Mesothelial cell of epicardium (in vitro differentiated cells): ENCODE measurements at places on chromosomes 2 and 18.

DNA sequence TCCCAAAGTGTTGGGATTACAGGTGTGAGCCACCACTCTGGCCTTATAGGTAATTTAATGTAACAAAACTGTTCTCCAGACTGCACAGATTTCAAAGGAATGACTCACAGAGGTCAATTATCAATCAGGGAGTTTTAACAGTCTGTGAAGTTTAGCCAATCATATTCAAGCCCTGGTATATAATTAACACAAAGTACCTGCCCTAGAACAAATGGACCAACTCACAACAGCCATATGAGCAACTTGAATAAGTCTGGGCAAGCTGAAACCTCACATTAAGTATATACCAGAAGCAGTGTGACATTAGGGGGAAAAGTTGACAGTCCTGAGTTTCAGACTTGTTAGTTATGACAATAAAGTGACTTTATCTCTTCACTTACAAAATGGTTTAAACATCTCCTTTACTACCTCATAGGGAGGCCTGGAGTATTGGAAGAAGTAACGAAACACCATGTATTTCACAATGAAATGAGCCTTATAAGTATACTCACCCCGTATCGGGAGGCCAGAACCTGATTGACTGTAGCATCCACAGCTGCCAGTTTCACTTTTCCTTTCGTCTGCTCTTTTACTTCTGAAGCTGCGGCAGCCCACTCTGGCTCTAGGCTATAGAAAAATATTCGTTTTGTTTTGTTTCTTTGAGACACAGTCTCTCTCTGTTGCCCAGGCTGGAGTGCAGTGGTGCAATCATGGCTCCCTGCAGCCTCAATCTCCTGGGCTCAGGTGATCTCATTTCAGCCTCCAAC, 22.2 kb downstream of the PDIA6 start:
- no peak for DNase-seq

GRCh38 chr2:40975151-40975550, 523.3 kb upstream of the SLC8A1 start:
- no peak for DNase-seq

DNA sequence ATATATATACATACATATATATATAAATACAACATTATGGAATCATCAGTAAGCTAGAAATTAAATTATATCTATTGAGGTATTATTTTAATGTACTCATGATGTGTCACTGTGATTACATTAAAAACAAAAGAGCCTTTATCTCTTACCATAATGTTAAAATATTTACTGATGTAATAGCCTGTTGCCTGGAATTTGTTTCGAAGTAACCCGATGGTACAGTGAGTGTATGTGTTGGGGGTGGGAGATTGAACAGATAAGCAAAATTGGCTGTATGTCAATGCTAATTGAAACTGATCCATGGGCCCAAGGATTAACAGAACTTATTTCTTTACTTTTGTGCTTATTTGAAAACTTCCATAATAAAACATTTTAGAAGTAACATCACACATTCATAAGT, 1473.2 kb downstream of the LRP1B start:
- no peak for DNase-seq

GRCh38 chr2:112482309-112483041, 519 bp downstream of the TTL start:
- peak; percentile 63 for DNase-seq

DNA sequence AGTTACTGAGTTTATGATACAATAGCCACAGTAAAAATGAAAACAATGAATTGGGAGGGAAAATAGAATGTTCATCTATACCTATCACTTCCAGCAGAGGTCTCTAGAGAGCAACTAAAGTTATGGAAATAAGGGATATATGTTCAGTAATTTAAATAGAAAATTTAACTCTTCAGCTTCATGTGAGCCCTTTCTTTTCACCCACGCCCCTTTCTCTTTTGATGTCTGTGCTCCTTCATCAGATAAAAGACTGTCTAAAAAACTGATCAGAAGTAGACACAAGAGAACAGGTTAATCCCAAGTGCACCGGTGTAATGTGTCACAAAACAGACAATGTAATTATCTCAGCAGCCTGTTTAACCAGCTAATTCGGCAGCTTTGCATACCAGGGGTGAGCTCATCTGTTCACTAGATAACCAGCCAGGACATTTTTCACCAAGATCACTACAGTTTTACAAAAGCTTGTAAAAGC, 238.5 kb upstream of the ERBB4 start:
- no peak for DNase-seq

DNA sequence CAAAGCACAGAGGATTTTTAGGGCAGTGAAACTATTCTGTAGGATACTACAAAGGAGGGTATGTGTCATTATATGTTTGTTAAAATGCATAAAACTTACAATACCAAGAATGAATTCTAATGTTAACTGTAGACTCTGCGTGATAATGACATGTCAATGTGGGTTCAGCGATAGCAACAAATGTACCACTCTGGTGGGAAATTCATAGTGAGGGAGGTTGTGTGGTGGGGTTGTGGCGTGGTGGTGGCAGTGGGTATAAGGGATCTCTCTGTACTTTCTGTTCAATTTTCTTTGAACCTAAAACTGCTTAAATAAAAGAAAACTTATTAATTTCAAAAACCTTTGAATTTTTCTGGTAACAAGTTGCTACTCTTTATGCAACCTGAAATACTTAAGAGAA, 99.3 kb upstream of the SLC38A11 start:
- no peak for DNase-seq

DNA sequence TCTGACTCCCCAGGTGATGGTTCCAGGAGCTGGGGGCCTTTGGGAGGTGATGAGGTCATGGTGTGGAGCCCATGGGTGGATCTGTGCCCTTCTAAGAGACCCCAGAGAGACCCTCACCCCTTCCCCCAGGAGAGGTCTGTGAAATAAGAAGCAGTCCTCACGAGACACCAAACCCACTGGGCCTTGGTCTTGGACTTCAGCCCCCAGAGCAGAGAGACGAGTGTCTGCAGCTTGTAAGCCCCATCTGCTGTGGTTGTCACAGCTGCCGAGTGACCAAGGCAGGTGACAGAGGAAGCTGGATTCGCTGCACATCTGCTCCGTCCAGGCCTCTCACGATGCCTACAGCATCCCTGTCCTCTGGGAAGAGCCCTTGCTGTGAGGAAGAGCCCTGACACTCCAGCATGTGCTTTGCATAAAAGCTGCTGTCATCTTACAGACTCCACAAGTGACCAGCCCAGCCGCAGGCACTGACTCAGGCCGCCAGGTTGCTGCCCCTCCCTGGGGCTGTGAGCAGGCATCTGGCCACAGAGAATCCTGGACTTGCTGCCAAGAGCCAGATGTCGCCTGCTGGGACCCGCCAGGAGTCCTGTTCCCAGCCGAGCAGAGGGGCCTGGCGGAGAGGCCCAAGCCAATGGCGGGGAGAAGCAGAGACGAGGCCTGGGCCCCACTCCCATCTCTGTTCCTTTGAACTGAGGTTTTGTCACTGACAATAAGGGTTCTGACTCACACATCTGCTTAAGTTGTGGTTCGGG, 150.8 kb downstream of the PXDN start:
- DNase-seq = no peak

DNA sequence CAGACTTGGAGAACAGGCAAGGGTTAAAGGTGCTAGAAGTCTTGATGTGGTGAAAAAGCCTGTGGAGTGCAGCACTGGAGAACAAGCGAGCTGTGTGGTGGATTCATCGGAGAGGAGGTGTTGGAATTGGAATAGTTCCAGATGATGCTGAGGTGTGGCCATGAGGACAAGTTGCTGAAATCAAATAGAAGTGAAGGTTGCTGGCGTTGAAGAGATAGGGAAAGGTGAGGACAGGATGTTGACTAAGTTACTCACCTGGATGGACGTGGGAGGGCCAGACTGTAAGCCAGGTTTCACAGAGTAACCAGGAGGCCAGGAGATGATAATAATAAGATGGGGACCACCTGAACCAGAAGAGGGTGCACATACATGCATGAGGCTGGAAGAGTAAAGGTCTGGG, 173.4 kb downstream of the DIS3L2 start:
- no peak for DNase-seq

GRCh38 chr2:83725735-83726134, 733.3 kb downstream of the SUCLG1 start:
- DNase-seq = no peak

DNA sequence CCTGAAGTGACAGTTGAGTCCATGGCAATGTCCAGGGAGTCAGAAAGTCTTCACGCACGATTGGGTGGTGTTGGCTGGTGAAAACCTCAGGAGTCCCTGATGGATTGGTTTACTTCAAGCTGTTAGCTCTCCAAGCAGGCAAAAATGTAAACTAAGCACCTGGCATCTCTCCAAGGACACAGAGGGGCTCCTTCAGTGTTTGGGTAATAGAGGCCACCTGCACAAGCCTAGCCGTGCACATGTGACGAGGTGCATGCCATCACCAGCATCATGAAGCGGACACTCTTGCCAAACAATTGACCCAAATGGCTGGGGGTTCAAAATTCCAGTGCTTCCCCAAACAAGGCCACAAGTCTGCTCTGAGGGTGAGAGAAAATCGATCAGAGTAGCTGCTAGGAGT, 104.7 kb upstream of the CD302 start:
- DNase-seq = no peak

DNA sequence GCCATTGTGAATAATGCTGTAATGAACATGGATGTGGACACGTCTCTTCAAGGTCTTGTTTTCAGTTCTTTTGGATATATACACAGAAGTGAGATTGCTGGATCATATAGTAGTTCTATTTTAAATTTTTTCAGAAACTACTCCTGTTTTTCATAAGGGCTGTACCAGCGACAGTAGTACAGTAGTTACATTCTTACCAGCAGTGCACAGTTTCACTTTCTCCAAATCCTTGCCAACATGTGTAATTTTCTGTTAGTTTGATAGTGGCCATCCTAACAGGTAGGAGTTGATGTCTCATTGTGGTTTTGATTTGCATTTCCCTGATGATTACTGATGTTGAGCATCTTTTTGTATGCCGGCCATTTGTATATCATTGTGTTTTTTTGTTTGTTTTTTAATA, 81.7 kb downstream of the EPC2 start:
- no peak for DNase-seq

- DNase-seq = no peak
Measured at GRCh38 chr2:209640358-209640757, 131.3 kb upstream of the UNC80 start.

GRCh38 chr2:164008752-164009151, 272.9 kb upstream of the FIGN start:
- no peak for DNase-seq

DNA sequence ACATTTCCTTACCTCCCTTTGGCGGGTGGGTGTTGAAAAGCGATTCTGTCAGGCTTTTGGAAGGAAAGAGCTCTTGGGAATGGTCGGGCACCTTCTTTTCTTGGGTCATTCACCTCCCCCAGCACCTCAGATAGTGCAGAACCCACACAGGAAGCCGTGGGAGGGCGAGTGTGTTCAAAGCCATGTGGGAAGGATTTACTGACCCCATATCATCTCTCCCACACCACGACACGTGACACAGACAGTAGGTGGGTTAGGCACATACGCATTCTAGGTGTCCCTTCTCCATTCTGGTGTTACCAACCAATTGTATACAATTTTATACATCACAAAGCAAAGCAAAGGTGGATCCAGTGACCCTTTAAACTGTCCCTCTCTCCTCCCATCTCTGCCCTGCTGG, 263.7 kb upstream of the REV1 start:
- DNase-seq = no peak

DNA sequence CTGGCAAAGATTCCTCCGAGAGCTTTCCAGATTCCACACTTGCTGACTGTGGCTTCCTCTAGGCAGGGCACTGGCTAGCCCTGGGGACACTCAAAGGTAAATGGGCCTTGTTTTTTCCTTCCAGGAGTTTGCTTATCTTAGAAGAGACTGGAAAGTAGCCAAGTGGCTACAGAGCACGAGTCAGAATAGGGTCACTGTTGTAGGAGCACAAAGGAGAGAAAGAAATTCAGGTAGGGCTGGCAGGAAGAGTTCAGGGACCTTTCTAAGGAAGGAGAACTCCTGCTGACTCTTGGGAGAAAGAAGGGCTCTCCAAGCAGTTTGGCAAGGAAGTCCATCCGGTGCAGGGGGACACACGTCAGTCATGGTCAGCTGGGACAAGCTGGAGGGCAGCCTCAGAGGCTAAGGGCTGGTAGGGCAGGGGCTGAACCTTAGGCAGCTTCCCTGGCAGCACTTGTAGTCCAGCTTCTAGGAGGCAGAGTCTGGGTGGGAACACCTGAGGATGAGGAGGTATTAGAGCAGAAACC, 39.5 kb downstream of the NIFK start:
- no peak for DNase-seq

GRCh38 chr2:236088368-236089057, 79.7 kb downstream of the GBX2 start:
- DNase-seq = no peak

- no peak for DNase-seq
Measured at GRCh38 chr2:143574069-143574468, 444.9 kb downstream of the ARHGAP15 start.

GRCh38 chr2:68317971-68318913, 1.5 kb downstream of the CNRIP1 start:
- DNase-seq = no peak

DNA sequence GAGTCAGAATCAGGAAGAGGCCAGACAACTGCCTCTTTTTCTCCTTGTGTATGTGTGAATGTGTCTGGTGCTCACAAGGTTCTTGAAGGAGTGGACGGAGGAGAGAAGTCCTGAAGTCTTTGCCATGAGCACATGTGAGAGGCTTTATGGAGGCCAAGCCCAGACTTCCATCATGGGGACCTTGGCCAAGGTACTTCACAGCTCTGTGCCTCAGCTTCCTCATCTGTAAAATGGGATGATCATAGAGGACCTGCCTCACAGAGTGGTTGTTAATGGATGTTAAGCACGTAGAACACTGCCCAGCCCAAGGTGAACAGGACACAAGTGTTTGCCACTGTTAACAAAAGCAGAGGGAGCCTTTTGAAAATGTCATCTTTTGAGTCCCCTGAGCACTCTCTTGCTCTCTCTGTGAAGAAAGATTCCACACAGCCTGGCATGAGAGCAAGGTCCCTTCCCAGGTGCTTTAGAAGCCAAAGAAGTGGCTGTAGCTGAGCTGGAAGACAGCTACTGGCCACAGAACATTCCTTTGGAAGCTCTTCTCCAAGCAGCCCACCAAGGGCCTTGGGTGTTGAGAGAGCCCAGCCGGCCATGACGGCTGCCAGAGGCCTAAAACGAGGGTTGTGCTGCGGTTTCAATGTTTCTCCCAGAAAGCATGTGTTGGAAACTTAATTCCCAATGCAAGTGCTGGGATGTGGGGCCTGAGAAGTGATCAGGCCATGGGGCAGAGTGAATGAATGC, 41.8 kb upstream of the ASPRV1 start:
- DNase-seq = no peak

DNA sequence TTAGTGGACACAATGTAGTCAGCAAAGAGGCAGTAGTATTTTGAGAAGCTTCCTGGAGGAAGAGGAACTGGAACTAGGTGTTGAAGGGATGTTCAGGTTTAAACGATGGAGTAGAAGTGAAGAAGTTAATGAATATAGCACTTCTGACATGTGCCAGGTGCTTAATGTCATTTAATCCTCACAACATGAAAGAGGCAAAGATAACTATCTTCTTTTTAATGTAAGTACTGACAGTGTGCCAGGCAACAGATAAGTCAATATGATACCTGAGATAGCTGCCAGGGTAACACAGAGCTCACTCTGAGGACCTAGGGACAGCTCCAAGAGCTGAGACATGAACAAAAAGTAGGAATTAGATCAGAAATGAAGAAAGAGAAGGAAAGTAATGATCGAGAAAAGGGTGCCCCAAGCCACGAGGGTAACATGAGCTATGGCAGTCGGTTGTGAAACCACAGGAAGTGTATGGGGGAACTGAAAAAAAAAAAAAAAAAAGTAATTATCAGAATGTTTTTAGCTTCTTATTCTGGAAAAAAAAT, 140.7 kb downstream of the RNF144A start:
- no peak for DNase-seq

- DNase-seq = no peak
Measured at GRCh38 chr2:200616656-200617055, 30.8 kb downstream of the AOX1 start.
